ENCODE measurements at places on chromosomes 7 and 10.

DNA sequence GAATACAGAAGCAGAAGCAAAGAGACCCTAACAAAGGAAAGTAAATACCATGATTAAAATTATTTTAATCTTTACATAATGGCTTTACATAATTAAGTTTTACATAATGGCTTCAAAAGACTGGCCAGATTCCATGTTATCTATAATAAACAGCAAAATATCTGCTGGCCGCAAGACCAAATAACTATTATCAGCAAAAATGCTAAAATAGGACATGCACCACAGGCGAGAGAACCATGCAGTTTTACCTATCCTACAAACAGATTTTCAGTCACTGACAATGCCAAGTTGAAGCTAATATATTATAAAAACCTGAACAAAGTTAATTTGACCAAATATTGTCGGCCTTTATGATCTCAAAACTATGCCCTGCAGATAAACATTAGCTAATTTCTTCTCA is 34.2 kb upstream of the ANLN start:
- no peak overlapping the region for H3K27ac ChIP-seq
- no peaks in the 10 kb centered on the region for H3K4me1 ChIP-seq
- H3K4me3 ChIP-seq, result no peak overlapping the region
- no peak for ATAC-seq

GRCh38 chr7:133355325-133355708 is 102.4 kb downstream of the EXOC4 start:
- H3K4me1 ChIP-seq, result no peaks in the 10 kb centered on the region
- H3K27me3 ChIP-seq, result no peaks in the 10 kb centered on the region
- peaks cover 8% of the 10 kb centered on the region for H3K36me3 ChIP-seq

- no peaks in the 10 kb centered on the region for H3K36me3 ChIP-seq
- no peaks in the 10 kb centered on the region for H3K27me3 ChIP-seq
- no peaks in the 10 kb centered on the region for H3K4me1 ChIP-seq
- peak overlapping the region; percentile 71 for H3K27ac ChIP-seq
- no peak overlapping the region for H3K4me3 ChIP-seq
- no peak for ATAC-seq
These were observed 126.5 kb upstream of the ZNF438 start for GRCh38 chr10:31158011-31158658.

DNA sequence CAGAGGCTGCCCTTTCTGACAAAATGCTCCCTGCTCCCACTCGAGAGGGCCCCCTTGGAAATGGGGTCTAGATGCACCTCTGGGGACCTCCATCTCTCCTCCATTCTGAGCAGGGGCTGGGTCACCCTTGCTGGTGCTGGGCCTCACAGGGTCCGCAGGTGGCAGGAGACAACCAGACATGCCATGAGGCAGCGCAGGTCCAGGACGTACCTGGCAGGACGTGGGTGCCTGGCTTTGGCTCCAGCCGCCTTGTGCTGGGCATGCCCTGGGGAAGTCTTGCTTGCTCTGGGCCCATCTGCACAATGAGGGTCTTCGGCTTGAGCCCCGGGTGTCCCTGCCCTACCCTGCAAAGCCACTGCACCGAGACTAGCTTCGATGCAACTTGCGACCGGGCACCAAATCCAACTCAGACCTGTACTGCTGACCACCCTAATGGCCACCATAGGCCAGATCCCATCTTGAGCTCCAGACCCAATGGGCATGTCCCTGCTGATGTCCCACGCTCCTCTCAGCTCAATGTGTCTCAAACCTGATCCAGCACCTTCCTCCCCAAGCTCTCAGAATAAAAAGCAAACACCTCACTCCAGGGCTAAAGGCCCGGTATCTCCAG is 107.0 kb downstream of the FAM53B start:
- no peaks in the 10 kb centered on the region for H3K36me3 ChIP-seq
- H3K27ac ChIP-seq, result no peak overlapping the region
- no peak for ATAC-seq
- H3K4me1 ChIP-seq, result peaks cover 22% of the 10 kb centered on the region

DNA sequence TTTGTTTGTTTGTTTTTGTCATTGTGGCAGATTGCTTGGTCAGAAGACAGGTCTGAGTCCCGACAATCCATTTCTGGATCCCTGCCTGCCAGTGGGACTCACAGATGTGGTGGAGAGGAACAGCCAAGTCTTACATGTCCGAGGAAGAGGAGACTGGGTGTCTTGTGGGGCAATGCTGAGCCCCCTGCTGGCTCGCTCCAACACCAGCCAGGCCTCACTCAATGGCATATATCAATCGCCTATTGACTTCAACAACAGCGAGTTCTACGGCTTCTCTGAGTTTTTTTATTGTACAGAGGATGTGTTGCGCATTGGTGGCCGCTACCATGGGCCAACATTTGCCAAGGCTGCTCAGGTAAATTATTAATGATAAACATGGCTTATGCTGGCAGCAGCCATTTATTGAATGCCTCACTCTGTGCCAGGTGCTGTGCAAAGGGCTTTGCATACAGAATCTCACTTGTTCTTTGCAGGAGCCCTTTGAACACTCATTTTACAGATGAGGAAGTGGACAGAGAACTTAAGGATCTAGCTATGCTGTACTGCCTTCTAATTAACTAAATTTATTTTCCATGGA is 33.3 kb downstream of the COX15 start:
- H3K4me1 ChIP-seq, result no peaks in the 10 kb centered on the region
- no peaks in the 10 kb centered on the region for H3K27me3 ChIP-seq
- H3K4me3 ChIP-seq, result no peak overlapping the region
- no peak for ATAC-seq
- H3K27ac ChIP-seq, result no peak overlapping the region

DNA sequence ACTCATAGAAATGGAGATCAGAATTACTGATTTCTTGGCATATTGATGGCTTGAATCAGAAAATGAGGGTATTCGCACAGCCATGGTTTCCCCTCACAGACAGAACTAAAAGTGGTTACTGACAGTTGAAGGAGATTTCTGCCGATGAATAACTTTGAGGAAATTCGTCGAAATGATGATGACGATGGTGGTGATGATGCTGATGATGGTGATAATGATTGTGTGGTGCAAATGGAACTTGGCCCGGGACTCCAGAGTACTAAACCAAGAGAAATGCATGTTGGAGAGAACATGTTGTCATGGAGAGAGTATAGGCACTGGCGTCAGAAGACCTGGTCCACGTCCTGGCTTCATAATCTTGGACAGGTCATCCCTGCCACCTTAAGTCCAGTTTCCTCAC is 163.2 kb downstream of the EVX1 start:
- no peak overlapping the region for H3K27ac ChIP-seq
- no peaks in the 10 kb centered on the region for H3K4me1 ChIP-seq
- no peak for ATAC-seq
- H3K36me3 ChIP-seq, result no peaks in the 10 kb centered on the region
- H3K27me3 ChIP-seq, result peaks cover 10% of the 10 kb centered on the region

- H3K27ac ChIP-seq, result peak overlapping the region; percentile 66
- no peaks in the 10 kb centered on the region for H3K27me3 ChIP-seq
- peaks cover 21% of the 10 kb centered on the region for H3K36me3 ChIP-seq
- H3K4me3 ChIP-seq, result no peak overlapping the region
These were observed 20.6 kb upstream of the FKBP9 start for GRCh38 chr7:32936689-32937088.

DNA sequence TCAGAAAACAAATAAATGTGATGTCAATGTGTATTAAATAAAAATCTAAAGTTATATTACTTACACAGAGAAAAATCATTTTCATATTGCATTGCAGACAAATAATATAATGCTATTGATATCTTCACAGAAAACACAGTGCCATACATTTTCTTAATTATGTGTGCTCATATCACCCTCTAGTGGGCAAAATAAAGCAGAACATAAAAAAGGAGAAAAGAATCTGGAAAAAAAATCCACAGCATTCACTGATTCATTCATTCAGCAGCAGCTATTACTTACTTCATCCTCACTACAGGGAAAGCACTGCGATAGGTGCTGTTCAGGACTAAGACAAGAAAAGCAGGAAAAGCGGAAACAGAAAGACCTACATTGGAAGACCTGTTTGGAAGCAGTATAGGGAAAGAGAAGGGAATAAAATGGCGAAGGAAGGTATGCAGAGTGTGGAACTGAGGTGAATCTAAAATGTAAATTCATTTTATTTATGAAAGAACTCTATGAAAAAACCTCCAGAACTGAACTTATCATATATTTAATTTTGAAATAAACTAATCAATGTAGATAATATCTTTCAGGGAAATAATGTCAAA is 73.2 kb downstream of the POT1 start:
- no peak overlapping the region for H3K4me3 ChIP-seq
- H3K4me1 ChIP-seq, result no peaks in the 10 kb centered on the region
- no peak for ATAC-seq
- H3K27ac ChIP-seq, result no peak overlapping the region
- no peaks in the 10 kb centered on the region for H3K36me3 ChIP-seq
- no peaks in the 10 kb centered on the region for H3K27me3 ChIP-seq

DNA sequence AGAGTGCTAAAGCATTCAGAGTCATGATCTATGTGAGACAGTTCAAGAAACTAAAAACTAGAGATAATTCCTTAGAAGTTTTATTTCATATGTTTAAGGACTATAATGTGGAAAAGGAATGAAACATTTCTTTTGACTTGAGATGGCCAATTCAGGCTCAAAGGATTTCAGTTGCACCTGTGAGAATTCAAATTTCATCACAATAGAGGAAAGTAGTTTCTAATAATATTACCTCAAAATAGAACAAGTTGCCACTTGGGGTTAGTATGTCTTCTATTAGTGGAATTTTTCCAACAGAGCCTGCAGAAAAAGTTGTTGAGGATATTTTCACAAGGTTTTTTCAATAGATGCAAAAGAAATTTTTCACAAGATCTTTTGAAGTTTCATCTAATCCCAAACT is 37.4 kb downstream of the TMEM26 start:
- no peak overlapping the region for H3K4me3 ChIP-seq
- no peaks in the 10 kb centered on the region for H3K4me1 ChIP-seq
- no peak overlapping the region for H3K27ac ChIP-seq
- ATAC-seq, result no peak
- no peaks in the 10 kb centered on the region for H3K27me3 ChIP-seq

GRCh38 chr7:133511708-133512107 is 258.8 kb downstream of the EXOC4 start:
- H3K27ac ChIP-seq, result no peak overlapping the region
- ATAC-seq, result no peak
- no peaks in the 10 kb centered on the region for H3K4me1 ChIP-seq

DNA sequence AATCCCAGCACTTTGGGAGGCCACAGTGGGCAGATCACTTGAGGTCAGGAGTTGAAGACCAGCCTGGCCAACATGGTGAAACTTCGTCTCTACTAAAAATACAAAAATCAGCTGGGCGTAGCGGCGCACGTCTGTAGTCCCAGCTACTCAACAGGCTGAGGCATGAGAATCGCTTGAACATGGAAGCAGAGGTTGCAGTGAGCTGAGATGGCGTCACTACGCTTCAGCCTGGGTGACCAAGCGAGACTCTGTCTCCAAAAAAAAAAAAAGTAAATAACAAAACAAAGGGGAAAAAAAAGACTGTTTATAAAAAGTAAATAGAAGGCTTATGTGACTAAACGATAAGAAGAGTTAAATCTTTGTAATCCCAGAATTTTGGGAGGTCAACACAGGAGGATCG is 15.0 kb upstream of the DNMBP start:
- H3K27me3 ChIP-seq, result no peaks in the 10 kb centered on the region
- H3K36me3 ChIP-seq, result no peaks in the 10 kb centered on the region
- no peak overlapping the region for H3K4me3 ChIP-seq
- no peak overlapping the region for H3K27ac ChIP-seq
- ATAC-seq, result no peak
- H3K4me1 ChIP-seq, result no peaks in the 10 kb centered on the region

DNA sequence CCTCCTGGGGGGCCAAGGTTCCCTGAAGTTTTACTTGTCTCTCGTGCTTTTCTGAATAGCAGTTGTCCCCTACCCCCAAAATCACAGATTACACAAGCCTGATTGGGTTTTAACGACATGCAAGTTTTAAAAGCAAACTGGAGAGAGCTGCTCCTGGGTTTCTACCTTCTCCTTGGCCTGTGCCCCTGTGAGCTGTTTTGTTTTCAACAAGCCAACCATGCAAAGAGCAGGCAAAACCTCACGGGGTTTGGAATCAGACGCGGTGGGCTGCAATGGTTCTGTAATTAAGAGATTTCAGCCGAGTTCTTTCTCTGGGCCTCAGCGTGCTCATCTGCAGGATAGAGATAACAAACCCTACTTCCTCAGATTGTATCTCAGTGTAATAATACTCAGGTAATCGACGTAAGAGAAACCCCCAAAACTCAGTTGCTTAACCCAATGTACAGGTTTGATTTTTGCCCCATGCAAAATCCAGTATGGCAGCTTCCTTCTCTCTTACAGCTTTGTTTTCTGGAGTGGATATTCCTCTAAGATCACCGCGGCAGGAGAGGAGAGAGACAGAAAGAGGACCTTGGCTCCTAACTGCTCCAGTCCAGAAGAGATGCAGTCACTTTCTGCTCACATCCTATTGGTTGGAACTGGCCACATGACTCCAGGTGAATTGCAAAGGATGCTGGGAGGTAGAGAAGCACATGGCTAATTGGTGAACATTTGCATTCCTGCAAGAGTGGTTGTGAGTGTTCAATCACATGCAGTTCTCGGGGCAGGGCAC is 42.0 kb downstream of the MYL10 start:
- H3K4me1 ChIP-seq, result no peaks in the 10 kb centered on the region
- H3K27ac ChIP-seq, result no peak overlapping the region
- H3K4me3 ChIP-seq, result no peak overlapping the region
- peaks cover 1% of the 10 kb centered on the region for H3K27me3 ChIP-seq
- ATAC-seq, result no peak
- no peaks in the 10 kb centered on the region for H3K36me3 ChIP-seq
